ENCODE measurements at places on chromosomes 3 and 15.

- DNase-seq: no peak
These were observed 52.7 kb downstream of the LDHAL6B start for GRCh38 chr15:59259137-59259943.

DNA sequence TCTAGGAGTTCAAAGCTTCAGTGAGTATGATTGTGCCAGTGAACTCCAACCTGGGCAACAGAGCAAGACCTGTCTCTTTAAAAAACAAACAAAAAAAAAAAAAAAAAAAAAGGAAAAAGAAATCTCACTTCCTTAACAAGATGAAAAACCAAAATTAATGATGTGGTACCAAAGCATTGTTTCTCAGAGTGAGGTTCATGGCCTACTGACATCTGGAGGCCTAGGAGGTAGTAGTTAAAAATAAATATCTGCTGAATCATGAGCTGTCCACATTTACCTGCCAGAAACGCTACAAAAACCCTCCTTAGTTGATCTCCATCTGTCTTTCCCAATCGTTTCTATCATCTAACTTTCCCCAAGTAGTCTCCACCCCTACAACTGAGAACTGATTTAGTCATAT is 51.2 kb downstream of the EPHA6 start:
- DNase-seq: no peak

GRCh38 chr15:74297887-74298286 is 61.8 kb downstream of the CCDC33 start:
- no peak for DNase-seq

GRCh38 chr3:24299246-24299805 is 195.3 kb downstream of the THRB start:
- DNase-seq: no peak

GRCh38 chr3:190616637-190617036 is 102.8 kb downstream of the IL1RAP start:
- no peak for DNase-seq

DNA sequence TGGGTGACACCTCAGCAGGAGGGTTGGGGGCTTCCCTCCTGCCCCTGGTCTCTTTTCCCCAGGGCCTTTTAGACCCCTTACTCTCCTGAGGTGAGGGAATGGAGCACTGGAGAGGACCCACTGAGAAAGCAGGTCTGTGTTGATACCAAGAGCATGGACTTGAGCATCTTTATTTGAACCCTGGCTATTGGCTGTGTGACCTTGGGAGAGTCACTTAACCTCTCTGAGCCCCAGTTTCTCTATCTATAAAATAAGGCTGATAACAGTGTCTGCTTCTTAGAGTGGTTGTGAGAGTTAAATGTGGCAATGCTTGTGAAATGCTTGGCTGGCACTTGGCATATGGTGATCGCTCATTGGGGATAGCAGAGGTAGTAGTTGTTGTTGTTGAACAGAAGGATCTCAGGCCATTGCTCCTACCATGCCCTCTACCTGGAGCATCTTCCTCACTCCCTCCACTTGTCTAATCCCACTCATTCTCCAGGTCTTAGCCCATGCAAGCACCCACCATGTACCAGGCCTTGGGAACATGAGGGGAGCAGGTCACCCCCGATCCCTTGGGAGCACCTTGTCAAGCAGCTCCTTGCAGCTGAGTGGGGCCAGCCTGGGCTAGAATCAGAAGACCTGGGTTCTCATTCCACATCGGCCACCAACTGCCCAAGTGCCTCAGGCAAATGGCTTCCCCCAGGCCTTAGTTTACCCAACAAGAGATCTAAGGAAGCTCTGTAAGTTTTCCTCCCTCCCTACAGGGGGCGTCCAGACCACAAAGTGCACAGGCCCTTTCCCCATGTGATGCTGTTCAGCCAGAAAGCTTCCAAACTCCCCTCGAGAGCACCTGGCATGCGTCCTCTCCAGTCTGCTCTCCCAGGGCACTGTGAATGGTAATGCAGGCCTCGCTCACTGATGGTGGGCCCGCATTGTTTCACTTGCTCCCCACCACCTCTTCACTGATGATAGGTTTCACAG is 96.7 kb downstream of the LSM3 start:
- DNase-seq: no peak

DNA sequence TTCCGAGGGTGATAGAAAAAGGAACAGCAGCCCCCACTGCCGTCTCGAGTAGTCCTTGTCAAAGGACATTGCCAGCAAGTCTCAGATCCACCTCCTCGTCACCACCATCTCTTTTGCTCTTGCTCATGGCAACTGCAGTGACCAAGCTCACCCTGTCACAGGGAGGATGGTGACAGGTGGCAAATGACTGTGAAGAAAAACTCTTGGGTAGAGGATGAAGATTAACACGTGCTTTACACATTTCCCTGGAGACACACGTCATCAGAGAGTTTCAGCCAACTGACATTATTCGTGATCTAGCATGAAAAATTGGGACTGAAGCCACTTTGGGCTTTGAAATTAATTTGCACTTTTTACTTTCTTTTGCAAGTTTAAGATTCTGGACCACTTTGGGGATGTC is 174.3 kb downstream of the EBLN2 start:
- DNase-seq: no peak

- DNase-seq: no peak
These were observed 18.1 kb downstream of the CSRNP1 start for GRCh38 chr3:39135170-39135805.

- no peak for DNase-seq
These were observed 672.7 kb upstream of the NAALADL2 start for GRCh38 chr3:174186377-174186989.

- DNase-seq: no peak
These were observed 107.0 kb downstream of the XXYLT1 start for GRCh38 chr3:195163719-195164572.

- no peak for DNase-seq
These were observed 14.0 kb upstream of the TPM1 start for GRCh38 chr15:63028442-63029110.

DNA sequence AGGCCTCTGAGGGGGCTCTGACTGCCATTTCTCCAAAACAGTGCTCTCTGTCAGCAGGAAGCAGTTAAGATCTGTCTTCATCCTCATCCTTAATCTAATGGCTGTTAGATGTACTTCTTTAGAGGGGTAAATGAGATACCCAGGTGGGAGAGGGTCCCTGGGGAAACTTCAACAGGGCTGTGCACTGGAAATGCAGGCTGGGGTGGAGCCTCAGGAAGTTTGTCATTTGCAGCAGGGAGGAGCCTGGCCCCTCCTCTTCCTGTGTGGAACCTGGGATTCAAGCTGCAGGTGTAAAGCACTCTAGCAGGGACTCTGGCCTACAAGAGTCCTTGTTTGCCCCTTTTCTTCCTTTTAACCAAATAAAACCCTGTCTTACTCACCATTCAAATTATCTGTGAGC is 1173.6 kb downstream of the OTOL1 start:
- DNase-seq: no peak
